Pericardium fibroblast (primary cell): ENCODE measurements at places on chromosomes 6 and 20. TPM values are rescaled to one million over a fixed set of nuclear protein-coding genes. Genes with fewer than 3 reads are reported as not detected.

MCHR2 gene
- not detected in 2 replicates for total RNA-seq

WASF1 gene
- total RNA-seq = 20.2 and 25.3 TPM in 2 replicates

KCNG1 gene
- total RNA-seq = 18.7 and 28.1 TPM in 2 replicates

MEP1A gene
- not detected in 2 replicates for total RNA-seq
